ENCODE measurements at places on chromosomes 7 and 10.

DNA sequence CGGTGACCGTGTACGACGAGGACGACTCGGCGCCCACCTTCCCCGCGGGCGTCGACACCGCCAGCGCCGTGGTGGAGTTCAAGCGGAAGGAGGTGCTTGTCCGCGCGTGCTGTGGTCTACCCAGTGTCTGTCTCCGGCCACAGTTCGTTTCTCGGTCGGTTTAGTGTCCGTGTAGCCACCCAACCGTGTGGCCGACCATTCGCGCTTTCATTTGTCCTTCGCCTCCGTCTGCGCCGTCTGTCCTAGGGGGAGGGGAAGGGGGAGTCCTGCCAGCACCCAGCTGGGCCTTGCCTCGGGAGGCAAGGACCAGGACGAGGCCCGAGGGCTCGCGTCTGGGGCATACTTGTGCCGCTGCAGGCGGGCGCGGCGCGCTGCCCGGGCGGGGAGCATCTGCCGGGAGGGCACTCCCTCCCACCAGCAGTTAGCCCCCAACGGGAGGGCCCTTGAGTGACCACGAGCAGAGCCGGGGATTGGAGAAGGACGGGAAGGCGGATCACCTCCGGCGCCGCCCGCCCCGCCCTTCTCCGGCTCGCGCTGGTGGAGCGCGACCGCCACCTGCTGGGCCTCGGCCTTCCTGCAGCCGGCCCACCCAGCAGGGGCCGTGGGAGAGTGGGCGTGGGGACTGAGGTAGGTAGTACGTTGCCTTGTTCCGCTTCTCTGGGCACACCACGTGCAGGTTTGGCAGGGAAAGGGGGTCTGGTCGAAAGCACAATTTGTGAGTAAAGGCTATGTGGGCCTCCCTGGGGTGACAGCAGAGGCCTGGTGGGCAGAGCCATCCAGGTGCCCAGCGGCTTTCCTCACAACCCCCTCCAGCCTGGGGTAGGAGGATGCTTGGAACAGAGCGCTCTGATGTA, 28.5 kb downstream of the RET start:
- DNase-seq: peak; percentile 95

DNA sequence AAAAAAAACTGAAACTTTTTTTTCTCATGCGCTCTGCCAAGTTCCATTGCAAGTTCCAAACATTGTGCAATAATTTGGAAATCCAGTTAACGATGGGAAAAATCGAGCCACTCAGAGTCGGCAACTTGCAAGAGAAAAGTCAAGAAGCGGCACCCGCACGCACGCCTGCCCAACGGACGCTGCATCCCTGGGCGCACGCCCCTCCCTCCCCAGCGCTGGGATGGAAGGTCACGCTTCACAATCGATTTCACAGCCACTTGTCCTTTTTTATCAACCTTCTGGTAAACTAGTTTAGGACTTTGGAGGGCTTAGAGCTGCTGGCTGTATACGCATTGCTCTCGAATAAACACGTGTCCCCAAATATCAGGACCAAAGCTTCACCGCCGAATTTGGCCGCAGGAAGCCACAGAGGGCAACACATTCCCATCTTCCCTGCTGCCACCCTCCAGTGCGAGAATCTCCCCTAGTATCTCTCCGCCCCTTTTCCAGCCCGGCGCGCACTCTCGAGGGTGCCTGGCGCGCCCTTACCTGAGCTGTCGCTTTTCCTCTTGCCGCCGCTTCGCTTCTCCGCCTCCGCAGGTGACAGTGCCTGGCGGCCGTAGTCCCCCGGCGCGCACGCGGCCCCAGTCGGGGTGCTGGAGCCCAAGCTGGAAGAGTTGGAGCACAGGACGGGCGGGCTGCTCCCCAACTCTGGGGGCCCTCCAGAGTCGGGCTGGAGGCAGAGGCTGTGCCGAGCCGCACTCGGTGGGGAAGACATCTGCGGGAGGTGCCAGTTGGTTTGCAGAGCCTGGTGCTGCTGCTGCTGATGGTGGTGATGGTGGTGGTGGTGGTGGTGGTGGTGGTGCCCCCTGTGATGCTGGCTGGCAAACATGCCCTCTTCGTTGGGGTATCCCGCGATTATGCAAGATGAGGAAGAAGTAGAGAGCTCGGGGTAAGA, 857 bp downstream of the MEOX2 start:
- no peak for DNase-seq

GRCh38 chr10:1185911-1186682, 129.9 kb downstream of the WDR37 start:
- DNase-seq: no peak

- DNase-seq: no peak
Measured at GRCh38 chr7:47290867-47291266, 291.0 kb downstream of the TNS3 start.

GRCh38 chr7:157493017-157493416, 156.2 kb downstream of the DNAJB6 start:
- DNase-seq: no peak

DNA sequence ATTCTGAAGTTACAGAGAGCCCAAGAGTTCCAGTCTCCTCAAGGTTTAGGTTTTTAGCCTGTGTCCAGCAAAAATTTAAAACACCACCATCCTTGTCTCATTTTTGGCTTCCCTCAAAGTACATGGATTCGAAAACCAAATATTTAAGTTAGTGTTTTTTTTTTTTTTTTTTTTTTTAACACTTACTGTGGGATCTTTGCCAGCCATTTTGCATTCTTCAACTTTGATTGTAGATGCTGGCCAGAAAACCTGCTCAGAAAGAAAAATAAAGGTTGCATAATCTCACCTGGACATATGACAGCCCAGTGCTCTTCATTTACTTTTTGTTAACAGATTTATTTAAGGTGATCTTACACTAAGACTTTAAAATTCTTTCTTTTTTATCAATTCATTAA, 91.6 kb downstream of the SEMA3C start:
- DNase-seq: no peak

DNA sequence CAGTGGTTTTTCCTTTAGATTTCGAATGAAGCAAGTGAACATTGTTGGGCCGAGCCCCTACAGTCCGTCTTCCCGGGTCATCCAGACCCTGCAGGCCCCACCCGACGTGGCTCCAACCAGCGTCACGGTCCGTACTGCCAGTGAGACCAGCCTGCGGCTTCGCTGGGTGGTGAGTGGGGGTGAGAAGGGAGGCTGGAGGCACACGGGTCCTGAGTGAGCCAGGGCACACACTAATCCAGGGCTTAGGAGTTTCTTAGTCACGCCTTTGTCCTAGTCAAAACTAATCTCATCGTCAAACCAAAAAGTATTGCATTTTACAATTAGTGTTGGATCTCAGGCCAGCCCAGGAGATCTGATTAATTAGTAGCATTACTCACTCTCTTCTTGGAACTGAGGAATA, 568.8 kb upstream of the FOXK1 start:
- no peak for DNase-seq

- DNase-seq: peak; percentile 95
Measured at GRCh38 chr7:100049441-100050291, at the start of gene ZSCAN21. Gene ZSCAN21, plus strand, starts transcription at chr7:100049774. Its CDS starts 7,233 bp downstream, at chr7:100057007.

DNA sequence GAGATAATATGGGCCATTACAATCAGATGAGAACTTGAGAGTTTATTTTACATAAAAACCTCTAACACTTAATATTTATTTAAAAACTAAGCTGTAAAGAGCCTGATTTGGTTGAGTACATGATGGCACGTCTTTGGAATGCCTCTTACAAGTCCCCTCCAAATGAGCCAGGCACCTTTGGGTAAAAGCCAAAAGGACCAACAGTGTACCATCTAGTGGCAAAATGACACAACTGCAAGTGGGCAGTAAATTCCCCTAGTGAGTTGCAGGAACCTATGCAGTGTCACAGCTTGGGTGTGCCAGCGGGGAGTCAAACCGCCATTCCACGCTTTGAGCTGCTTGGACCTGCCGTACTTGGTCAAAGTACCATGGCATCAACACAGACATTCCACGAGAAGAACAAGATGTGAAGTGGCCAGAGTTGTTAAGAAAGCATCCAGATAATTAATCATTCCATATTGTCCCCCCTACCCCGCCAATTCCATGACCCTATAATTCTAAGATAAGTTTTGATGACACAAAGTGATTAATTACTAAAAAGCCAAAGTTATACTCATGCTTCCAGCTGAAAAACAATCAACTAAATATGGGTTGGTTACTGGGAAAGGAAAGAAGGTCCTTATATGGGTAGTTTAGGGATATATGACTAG, 115.2 kb downstream of the SORBS1 start:
- DNase-seq: peak; percentile 78

DNA sequence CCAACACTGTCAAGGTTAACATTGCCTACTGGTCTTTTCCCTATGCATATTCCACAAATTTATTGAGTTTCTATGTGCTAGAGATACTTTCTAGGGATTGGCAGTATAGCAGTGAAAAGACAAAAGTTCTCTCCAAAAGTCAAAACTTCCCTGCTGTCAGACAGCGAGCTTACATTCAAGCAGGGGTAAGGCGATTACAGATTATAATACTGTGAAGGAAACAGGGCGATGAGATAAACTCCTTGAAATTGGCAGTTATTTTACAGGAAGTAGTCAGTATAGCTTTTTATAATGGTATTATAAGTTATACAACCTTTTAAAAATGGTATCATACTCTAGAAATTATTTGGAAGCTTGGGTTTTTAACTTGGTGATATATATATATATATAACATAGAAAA, 9.9 kb downstream of the VPS50 start:
- no peak for DNase-seq

- no peak for DNase-seq
Measured at GRCh38 chr7:122438006-122438405, 133.5 kb upstream of the FEZF1 start.

- DNase-seq: no peak
Measured at GRCh38 chr10:124586142-124586541, 124.5 kb downstream of the LHPP start.

DNA sequence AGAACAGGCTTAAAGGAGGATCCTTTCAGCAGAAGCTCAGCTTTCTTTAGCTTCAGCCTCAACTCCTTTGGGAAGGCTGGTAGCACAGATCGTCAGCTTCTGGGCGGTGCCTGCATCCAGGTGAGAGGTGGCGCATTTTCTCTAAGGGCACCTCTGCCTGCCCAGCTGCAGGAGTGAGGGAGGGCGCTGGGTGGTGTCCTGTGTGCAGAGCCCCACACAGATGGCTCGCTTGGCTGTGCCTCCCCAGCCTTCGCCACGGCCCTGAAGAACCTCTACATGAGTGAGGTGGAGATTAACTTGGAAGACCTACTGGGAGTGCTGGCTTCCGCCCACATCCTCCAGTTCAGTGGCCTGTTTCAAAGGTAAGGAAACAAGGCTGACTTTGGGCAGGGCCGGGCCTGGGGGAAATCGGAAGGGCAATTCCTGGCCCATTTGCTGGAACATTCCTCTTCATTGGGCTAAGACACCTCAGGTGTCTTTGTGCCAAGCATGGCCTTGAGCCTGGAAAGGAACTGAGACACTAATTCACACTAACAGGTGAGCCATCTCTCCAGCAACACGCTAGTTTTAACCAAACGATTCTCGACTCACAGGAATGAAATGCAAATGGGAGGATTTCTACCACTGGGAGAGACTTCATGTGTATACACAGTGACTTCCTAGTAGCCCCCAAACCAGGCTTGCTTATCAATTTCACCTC, 19.9 kb downstream of the BTBD16 start:
- DNase-seq: no peak

DNA sequence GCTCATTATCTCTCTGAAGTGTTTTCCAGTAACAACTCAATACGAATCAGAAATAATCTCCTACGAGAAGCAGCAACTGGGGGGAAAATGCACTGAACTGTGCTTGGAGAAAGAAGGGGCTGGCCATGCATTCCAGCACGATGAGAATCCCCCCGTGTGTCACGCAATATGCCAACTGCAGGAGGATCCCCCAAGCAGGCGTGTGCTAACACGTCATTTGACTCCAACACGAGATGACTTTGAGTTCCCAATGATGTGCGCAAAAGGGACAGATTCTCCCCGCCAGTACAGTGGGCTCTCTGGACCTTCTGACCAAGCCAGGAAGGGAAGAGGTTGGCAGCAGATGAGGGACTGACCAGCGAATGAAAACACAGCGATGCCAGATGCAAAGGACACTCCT, 105.5 kb downstream of the KCNMA1 start:
- DNase-seq: no peak

DNA sequence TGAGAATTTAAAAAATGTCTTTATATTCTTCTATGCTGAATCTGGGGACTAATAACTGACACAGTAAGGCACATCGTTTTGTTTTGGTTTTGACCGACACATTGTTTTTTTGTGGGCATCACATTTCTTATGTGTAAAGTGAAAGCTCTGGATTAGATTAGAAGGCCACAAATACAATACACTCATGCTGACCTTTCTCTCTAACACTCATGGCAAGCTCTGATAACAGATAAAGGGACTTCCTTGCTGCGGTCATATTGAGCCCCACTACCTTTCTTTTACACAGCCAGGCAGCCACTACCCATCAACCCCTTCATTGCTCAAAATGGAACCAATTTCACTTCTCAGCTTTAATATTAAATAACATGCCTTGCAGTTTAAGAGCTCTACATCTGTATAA, 26.0 kb downstream of the PPP1R3A start:
- DNase-seq: no peak

- no peak for DNase-seq
Measured at GRCh38 chr10:126137562-126138221, 241.3 kb downstream of the FANK1 start.

GRCh38 chr10:103225939-103226338, 19.7 kb upstream of the RPEL1 start:
- DNase-seq: no peak

GRCh38 chr10:81108516-81109199, 571.0 kb downstream of the SH2D4B start:
- DNase-seq: no peak

GRCh38 chr10:43000021-43000411, 76.9 kb upstream of the RET start:
- no peak for DNase-seq

GRCh38 chr10:55024713-55025112, 223.7 kb upstream of the PCDH15 start:
- DNase-seq: no peak

DNA sequence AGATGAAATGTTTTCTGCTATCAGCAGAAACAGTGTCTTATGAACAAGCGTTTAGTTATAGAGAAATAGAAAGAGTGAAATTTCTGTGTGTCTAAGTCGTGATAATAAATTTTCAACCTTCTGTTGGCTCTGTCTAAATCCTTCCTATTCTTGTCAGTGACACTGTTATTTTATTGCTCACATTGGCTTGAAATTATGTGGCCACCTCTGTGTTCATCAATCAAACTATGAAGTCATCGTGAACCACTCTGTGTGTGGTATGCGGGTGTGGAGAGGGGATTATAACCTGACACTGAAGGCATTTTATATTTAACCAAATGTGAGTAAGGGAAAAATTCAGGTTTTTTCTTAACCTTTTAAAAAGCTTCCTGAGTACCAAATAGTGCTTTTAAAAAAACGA, 12.3 kb downstream of the AOAH start:
- DNase-seq: no peak

DNA sequence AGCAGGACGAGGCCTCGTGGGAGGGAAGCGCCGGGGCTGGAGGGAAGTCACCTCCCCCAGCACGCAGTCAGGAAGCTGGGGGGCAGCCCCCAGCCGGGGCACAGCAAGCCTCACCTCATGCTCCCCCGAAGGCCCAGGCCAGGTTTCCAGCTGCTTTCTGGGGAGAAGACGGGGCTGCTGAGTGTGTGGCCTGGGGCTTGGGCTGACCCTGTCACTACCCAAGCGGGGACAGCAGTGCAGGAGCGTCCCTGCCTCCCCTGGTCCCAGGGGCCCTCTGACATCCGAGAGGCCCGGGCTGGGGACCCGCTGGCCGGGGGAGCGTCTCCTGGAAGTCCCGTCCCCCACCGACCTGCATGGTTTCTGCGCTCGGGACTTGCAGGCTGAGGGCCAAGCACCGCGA, 19.7 kb upstream of the NKX6-2 start:
- DNase-seq: no peak

- DNase-seq: no peak
Measured at GRCh38 chr7:106419455-106420182, 134.8 kb upstream of the NAMPT start.

GRCh38 chr7:96685755-96686154, 23.9 kb downstream of the SEM1 start:
- DNase-seq: no peak
